ENCODE measurements at places on chromosomes 11 and 22. TPM values are rescaled to one million over a fixed set of nuclear protein-coding genes. Genes with fewer than 3 reads are reported as not detected.

GRCh38 chr22:29385748-29386147 lies 2.6 kb downstream of the AP1B1 start:
- DNase-seq = no peak

DNA sequence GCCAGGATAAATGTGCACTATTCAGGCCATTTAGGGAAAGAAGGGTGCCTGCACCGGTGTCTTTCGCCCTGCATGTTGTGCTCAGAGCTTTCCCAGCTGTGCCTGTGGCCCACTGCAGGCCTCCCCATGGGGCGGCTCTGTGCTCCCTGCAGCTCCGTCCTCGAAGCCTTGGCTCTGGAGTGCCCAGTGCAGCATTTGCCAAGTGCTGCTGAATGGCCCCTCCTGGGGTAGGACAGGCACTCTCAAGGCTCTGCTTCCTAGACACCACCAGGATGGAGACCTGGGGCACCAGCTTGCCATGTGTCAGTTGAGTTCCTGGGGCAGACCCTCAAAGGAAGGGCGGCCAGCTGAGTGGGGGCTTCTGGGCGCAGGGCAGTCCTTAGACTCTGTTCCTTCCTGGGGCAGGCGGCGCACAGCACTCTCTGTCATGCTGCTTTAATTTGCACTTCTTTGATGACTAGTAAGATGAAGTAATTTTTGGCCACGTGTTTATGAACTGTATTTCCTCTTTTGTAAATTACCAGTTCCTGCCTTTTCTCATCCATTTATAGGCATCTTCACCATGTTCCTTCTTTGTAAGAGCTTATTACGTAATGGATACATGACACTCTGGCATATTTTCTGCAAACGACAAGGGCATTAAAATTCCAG lies 32.1 kb upstream of the GNB1L start:
- no peak for DNase-seq

DNA sequence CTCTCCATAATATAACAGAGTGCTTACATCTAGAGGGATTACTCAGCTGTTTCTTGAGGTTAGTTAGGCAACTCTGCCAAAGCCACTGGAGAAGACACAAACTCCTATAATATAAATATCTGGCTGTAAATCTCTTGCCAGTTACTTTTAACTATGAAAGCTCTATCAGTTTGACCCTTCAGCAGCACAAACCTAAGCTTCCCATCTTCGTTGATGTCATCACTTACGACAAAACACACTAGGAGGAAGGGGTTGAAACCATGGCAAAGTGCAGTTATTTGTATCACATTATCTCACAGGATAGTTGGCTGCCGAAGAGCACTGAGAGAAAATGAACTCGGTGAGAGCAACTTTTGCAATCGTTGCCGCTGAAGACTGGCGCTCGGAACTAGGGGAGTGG lies 922.1 kb downstream of the OPCML start:
- DNase-seq = no peak

GRCh38 chr11:7691759-7692350 lies 14.4 kb downstream of the OVCH2 start:
- DNase-seq = no peak

- peak; percentile 50 for DNase-seq
These were observed 10.6 kb downstream of the TMEM184B start for GRCh38 chr22:38262051-38262795.

DNA sequence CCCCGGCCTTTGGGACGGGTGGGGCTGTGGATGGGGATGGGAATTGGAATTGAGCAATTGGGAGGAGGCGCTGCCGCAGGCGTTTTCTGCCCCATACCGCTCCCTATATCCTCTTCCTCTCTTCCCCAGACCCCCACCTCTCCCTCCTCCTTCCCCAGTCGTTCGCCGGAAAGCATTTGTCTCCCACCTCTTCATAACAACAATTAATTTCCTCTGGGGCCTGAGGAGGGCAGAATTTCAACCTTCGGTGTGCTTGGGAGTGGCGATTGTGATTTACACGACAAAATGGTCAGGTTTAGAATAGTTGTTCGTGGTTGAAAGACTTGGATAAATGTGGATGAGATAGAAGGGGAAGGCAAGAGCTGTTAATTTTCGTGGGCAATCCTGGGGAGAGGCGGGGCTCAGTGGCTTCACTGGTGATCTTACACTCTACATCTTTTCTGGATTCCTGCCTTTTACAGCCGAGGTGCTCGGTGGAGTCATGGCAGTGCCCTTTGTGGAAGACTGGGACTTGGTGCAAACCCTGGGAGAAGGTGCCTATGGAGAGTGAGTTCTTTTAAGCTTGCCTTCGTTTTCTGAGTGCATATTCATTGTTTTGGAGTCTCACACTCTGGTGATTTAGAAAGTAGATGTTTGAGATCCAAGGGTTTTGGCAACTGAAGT lies 1.5 kb downstream of the CHEK1 start:
- DNase-seq = peak; percentile 76

GRCh38 chr11:62607714-62608113 lies 4.9 kb downstream of the EML3 start:
- DNase-seq = no peak

- peak; percentile 51 for DNase-seq
These were observed 31.1 kb upstream of the WT1 start for GRCh38 chr11:32466279-32466915.

DNA sequence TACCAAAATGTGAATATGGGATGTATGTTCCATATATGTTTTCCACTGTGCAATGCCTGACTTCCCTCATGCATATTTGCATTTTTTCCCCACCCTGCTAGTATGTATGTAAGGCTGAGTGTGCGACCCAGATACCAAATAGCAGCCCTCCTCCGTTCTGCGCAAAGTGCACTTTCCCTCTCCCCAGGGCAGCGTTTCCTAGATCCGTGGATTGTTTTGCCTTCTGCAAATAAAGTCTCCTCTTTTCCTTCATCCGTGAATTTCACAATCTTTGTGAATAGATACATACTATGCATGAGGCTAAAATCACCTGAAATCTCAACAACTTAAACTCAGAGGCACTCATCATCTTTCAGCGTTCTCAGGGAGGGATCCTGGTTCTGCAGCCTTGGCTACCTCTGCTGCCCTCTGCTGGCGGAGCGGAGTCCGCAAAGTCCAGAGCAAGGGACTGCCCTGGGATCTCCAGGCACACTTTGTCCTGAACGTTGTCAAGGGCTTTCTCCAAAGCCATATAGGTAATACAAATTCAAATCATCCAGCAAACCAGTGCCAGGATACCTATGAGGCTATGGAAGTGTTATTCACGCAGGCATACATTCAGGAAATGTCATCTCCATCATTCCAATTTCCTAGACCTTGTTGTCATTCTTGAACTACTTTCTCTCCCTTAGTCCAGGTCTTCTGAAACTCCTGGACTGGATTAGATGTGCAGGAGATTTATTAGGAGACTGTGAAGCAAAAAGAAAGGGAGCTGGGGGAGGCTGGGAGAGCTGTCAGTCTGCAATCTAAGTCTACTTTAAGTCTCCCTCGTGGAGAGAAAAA lies 53.1 kb downstream of the CNTF start:
- peak; percentile 78 for DNase-seq

GRCh38 chr11:93921695-93922468 lies 71.5 kb upstream of the VSTM5 start:
- peak; percentile 65 for DNase-seq

DNA sequence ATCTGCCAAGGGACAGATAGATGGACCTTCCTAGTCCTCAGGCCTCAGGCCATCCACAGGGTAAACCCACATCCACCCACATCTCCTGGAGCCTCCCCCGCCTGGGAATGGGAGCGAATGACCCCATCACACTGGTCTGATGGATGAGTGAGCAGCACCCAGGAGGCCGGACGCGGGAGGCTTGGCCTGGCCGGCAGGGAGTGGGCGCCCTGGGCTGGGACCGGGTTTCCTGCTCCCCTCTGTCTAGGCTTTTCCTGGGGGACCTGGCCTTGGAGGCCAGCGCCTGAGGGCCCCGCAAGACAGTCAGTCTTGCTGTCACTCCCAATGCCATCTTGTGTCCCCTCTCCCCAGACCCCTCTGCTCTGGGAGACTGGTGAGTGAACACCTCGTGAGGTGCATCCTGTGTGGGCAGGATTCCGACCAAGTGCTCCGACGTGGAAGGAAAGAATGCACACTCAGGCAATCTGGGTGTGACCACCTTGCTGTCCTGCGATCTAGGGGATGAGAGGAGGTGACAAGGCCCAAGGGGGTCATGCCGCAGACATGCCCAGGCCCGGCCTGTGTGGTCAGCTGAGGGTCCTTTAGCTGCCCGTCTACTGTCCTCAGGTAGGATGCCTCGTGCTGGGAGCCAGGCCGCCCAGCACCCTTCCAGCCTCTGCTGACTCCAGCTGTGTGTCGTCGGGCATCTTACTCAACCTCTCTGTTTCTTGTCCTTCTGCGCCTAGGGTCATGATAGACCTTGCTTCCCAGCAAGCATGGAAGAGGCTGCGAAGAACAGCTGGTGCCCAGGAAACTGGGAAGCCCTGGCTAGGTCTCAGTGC lies 26.5 kb upstream of the WNT7B start:
- DNase-seq = no peak

DNA sequence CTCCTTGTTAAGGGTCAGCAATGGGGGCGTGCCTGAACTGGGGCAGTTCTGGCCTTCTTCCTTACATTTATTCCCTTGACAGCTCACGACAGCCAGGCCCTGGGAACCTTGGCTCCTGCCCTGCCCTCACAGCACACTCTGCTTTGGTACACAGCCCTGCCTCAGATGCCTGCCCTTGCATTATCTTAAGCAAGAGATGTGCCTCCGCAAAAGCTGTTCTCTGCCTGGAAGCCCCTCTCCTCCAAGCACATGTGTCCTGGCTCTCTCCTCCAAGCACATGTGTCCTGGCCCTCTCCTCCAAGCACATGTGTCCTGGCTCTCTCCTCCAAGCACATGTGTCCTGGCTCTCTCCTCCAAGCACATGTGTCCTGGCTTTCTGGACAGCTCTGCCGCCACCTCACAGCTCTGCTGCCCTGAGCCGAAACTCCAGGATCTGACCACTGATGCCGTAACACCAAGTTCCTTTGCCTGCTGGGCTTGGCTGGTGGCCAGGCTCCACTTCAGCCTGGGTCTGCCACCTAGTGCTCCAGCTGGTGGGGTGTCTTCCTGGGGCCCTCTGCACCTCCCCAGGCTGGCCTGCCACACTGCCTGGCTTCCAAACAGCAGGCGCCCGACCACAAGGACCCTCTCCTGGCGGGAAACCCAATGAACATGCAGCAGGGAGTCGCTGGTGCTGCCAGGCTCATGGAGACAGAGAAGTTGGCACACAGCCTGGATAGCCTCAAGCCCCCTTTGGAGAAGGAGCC lies 53.0 kb downstream of the SCUBE1 start:
- no peak for DNase-seq

DNA sequence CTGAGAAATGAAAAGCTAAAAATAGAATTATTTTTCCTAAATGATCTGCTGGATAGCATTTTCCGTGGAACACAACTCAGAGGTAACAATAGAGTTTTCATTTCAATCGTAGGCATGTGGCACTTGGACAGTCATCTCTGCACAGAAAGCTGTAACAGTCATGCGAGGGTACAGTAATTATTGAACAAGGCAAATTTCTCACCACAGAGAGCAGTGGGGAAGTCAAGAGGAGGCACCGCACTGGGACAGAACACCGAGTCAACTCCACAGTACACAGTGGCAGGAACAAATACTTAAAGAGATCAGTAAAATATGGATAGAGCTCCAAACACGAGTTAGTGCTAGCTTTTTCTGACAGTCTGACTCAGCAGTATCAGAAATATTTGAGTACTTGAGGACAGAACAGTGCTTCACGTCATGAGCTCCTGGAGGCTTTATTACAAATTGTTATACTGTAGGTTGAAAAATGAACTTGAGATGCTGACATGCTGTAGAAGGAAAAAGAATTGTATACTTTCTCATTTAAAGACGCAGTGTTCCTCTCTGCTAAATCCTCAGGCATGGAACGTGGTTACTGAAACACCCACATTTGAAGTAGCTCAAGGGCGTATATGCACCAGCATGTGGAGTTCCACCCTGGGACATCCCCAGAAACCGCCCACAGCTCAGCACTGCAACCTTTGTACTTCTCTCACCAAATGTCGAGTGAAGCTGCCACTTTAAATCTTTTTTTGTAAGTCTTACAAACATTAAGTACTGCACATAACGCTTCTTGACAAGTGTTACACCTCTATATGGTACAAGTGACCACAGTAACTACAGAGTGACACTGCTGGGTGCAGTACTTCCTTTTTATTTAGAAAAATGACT lies 27.4 kb upstream of the YPEL1 start:
- DNase-seq = no peak

- DNase-seq = no peak
These were observed 2269.3 kb upstream of the RAG2 start for GRCh38 chr11:38867338-38867737.

GRCh38 chr22:30167296-30167695 lies 79.3 kb downstream of the LIF start:
- no peak for DNase-seq

DNA sequence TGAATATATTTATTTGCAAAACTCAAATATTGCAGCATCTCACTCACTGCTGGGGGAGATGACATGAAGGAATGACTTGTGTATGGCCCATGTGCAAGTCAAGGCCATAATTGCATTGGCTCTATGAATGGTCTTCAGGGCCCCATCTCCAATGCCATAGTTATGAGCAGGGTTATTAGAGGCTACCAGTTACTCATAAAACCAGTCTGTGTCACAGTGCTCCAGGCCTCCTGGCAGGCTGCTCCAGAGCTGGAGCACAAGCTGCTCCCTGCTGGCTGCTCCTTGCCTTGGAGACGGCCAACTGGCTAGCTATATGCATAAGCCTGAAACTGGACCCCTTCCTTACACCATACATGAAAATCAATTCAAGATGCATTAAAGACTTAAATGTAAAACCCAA lies 145.7 kb downstream of the TRPC6 start:
- no peak for DNase-seq

GRCh38 chr11:119055901-119056300 lies 1.1 kb downstream of the HYOU1 start:
- DNase-seq = no peak

GRCh38 chr11:2135018-2135569 lies 4.1 kb downstream of the IGF2 start:
- no peak for DNase-seq

GRCh38 chr22:49525360-49525759 lies 302.3 kb downstream of the BRD1 start:
- no peak for DNase-seq

DNA sequence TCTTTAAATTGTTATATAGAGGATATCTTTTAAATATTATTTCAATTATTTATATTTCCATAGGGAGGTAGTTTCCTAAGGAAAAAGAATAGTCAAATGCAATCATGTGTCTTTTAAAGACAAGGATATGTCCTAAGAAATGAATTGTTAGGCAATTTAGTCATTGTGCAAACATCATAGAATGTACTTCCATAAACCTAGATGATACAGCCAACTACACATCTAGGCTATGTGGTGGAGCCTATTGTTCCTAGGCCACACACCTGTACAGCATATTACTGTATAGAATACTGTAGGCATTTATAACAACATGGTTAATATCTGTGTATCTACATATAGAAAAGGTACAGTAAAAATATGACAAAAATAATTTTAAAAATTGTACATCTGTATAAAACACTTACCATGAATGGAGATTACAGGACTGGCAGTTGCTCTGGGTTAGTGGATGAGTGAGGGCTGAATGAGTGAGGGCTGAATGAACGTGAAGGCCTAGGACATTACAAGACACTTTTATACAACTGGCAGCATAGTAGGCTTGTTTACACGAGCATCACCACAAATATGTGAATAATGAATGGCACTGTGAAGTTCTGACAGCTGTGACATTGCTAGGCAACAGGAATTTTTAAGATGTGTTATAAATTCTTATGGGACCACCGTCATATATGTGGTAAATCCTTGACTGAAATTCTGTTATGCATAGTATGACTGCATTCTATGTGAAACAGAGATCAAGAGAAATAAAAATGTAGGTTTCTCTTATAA lies 1879.0 kb upstream of the RAG2 start:
- no peak for DNase-seq

The FDXACB1 gene
- total RNA-seq = 4.7 TPM

The SPINDOC gene
- 33.0 TPM for total RNA-seq

The PITPNM1 gene
- 53.7 TPM for total RNA-seq

The MYBPC3 gene
- total RNA-seq = not detected

The SLC25A18 gene
- not detected for total RNA-seq
